IMR-90 (cell line): ENCODE measurements at places on chromosomes 16 and 17. TPM values are rescaled to one million over a fixed set of nuclear protein-coding genes. Genes with fewer than 3 reads are reported as not detected.

GRCh38 chr17:32516940-32517701, 30.3 kb downstream of the CDK5R1 start:
- DNase-seq: no peak

The P2RX5 gene
- 3.5 and 3.7 TPM in 2 replicates for polyA plus RNA-seq

The CD79B gene
- polyA plus RNA-seq: not detected in 2 replicates

The CES1 gene
- 0.03 and 0.04 TPM in 2 replicates for polyA plus RNA-seq

The PRSS8 gene
- 0.10 TPM in 1 of 2 replicates, not detected in the other for polyA plus RNA-seq

GRCh38 chr16:72317446-72317845, 145.5 kb upstream of the PMFBP1 start:
- DNase-seq: peak; percentile 34

- no peak for DNase-seq
These were observed 478.0 kb downstream of the SLC39A11 start for GRCh38 chr17:72614476-72614870.

DNA sequence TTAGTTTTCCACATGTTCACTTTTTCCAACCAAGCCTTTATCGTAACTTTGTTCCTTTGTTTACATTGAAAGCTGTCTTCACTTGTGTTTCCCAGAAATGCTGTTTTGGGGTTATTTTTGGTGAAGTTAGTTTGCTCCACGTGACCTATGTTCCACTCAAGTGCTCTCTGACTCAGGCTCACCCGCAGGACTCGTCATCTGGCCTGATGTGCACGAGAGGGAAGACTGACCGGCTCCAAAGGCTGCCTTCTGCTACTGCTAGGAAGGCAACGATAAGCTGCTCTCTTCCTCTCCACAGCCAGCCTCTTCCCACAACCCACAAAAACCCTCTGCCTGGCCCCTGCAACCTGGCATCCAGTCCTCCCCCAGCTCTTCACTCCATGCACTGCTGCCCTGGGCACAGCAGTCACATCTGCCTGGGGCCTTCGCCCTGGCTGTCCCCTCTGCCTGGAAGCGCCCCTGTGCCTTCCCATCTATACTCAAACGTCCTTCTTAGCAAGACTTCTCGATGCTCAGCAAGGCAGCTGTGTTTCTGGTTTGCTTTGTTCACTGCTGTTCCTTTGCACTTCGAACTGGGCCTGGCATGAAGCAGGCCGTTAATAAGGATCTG, 28.0 kb downstream of the ZCCHC14 start:
- peak; percentile 96 for DNase-seq

- no peak for DNase-seq
These were observed 139.3 kb downstream of the KCNJ2 start for GRCh38 chr17:70308618-70309017.

The MT3 gene
- 0.62 and 0.70 TPM in 2 replicates for polyA plus RNA-seq

The PRSS53 gene
- polyA plus RNA-seq: 5.4 and 5.9 TPM in 2 replicates

DNA sequence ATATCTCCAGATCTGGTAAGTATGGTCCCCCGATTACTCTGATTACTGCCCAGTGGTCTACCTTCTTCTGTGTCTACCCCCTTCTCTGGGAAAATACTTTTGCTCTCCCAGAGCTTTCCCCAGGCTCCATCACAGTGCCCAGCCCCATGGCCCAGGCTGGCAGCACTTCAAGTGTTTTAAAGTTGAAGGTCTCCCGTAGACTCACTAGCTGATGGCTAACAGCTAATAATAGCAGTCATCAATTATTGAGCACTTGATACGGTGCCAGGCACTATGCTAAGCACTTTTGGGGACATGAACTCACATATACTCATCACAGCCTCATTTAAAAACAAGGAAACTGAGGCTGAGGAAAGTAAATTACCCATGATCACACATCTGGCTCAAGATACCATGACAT, 33.4 kb downstream of the DCUN1D3 start:
- DNase-seq: no peak

DNA sequence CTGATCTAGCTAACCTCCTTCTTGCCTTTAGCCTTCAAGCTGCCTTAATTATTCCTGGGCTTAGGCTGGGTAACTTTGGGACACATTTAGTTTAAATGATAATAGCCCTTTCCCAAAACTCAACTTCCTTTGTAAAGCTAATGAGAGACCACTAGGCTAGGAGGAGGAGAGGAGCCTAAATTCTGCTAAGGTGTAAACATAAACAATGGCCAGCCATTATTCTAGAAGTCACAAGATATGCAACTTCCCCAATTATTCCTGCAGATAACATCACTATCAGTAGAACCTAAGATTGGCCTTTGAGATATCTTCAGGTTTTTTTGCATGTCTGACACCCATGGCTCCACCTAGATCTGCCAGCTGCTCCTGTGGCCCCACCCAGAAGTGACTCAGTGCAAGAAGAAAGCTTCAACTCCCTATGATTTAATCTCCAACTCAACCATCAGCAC, 131.2 kb upstream of the FAM20A start:
- DNase-seq: no peak

DNA sequence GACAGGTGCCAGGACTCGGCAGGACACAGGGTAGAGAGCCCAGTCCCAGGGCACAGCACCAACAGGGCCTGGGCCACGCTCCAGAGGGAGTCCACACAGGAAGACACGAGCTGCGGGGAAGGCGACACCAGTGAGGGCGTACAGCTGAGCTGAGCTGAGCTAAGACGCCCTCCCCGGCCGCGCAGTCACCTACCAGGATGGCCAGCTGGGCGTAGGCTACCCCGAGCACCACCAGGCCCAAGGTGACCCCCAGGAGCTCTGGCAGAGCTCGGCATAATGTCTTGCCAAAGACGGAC, 42.6 kb downstream of the TSC2 start:
- no peak for DNase-seq

The FOXO3B gene
- 5.4 and 6.3 TPM in 2 replicates for polyA plus RNA-seq

The SYCE1L gene
- polyA plus RNA-seq: 0.10 TPM in 1 of 2 replicates, not detected in the other

DNA sequence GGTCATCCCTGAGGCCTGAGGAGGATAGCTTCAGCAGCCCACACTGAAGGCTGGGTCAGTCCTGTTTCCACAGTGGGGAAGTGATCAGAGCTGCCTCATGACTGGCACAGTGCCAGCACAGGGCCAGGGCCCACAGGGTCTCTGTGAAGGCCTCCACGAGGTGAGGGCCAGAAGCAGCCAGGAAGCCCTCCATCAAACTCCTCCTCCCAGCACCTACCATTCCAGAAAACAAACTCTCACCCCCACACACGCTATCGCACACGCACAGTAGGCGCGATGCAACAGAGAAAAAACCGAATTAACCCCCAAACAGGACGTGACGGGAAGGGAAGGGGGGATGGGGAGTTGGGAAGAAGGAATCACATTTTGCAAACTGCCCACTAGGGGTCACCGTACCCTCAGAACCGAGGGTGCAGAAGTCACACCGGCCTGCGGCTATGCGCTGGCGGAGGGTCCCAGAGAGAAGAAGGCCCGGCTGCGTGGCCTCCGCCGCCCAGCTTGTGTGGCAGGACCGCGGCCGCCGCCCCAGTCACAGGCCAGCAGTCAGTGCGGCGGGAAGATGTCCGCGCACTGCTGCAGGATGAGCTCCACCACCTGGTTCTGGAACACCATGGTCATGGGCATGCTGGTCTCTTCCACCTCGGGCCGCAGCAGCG, 37.6 kb downstream of the ARHGAP27 start:
- peak; percentile 90 for DNase-seq

DNA sequence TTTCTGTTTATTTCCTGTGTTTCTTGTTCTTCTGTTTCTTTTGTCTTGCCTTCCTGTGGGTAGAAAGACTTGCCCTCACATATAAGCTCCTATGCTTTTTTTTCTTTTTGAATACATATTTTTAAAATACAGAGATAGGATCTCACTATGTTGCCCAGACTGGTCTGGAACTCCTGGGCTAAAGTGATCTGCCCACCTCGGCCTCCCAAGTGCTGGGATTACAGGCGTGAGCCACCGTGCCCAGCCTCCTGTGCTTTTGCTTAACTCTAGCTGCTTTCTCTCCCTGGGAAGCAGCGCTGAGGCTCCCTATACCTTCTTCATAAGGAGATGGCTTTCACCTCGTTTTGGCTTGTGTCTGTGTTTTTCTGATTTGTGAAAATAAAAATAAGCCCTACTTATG, 93.4 kb upstream of the FA2H start:
- DNase-seq: no peak

GRCh38 chr16:80323187-80323807, 217.5 kb upstream of the DYNLRB2 start:
- DNase-seq: no peak

GRCh38 chr16:57807968-57808528, 5.8 kb upstream of the KIFC3 start:
- peak; percentile 91 for DNase-seq

GRCh38 chr17:606508-607250, 108.0 kb downstream of the VPS53 start:
- peak; percentile 46 for DNase-seq

The NOS2 gene
- polyA plus RNA-seq: 0.03 TPM in 1 of 2 replicates, not detected in the other

The ZG16 gene
- not detected in 2 replicates for polyA plus RNA-seq

DNA sequence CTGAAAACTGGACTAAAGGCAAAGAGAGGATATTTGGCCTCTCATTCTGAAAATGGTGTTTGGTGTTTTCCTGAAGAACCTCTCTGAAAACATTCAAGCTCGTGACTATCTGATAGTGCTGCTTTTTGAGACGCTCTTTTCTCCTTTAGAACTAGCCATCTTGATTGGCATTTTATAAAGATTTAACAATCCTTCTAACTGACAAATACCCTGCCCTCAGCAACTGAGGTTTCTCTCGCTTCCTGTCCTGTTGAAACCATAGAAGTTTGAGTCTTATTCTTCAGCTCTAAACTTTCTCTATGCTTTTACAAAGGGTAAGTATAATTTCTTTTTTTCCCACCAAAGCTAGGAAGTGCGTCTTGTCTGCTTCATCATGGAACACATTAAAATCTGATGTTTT, 13.3 kb downstream of the CNEP1R1 start:
- DNase-seq: no peak

GRCh38 chr17:66783656-66784381, 51.1 kb upstream of the CACNG5 start:
- DNase-seq: no peak

The FBXW10 gene
- polyA plus RNA-seq: not detected in 2 replicates

DNA sequence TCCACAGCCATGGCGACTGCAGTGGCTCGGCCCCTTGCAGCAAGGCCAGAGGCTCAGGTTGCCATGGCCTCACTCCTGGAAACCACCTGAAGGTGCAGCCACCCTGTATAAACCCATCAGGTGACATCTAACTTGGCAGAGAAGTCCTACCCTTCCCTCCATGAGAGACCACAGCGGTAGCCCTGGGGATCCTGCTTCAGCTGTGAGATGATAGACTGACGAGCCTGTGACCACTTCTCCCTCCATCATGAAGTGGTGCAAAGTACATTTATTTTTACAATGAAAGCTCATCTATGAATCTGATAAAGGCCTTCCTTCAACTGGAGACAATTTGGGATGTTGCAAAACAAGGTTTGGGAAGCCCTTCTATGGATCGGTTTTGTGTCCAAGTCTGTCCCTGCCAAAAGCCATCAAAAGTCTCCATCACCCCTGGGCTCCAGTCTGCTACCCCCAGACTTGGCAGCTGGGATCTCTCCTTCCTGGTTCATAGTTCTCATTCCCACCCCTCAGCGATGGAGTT, 1.8 kb downstream of the ZACN start:
- no peak for DNase-seq

The OR1F1 gene
- polyA plus RNA-seq: 0.12 and 0.27 TPM in 2 replicates

DNA sequence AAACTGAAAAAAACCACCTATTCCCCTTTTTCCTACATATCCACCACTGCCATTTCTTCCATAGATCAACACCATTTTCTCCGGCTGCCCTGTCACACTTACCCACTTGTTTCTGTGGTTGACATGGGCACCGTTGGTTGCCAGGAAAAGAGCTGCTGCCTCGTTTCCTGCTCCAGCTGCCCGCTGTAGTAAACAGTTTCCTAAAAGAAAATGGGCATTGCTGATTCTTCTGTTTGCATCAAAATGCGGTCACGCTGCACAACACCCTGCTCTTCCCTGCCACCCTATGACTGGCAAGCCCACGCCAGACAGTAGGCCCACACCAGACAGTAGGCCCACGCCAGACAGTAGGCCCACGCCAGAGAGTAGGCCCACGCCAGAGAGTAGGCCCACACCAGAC, 46.3 kb downstream of the CYB5D2 start:
- no peak for DNase-seq

The GP2 gene
- polyA plus RNA-seq: not detected in 2 replicates

GRCh38 chr17:28096756-28097155, 54.3 kb downstream of the NLK start:
- DNase-seq: no peak

DNA sequence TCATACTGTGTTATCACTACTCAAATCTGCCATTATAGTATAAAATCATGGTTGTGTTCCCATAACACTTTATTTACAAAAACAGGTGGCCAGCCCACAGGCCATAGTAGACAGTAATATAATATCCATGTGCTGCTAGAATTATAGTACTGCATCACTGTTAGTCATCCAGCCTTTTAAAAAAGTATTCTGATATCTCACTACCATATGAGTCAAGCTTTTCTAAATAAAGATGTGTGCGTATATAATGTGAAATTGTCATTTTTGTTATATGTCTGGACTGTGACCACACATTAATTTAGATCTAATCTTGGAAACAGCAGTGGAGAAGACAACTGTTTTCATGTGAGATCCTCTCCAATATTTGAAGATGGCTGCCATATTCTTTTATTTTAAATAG, 1049.1 kb upstream of the GOT2 start:
- peak; percentile 7 for DNase-seq

GRCh38 chr16:66810391-66810790, 9.0 kb upstream of the TERB1 start:
- no peak for DNase-seq

DNA sequence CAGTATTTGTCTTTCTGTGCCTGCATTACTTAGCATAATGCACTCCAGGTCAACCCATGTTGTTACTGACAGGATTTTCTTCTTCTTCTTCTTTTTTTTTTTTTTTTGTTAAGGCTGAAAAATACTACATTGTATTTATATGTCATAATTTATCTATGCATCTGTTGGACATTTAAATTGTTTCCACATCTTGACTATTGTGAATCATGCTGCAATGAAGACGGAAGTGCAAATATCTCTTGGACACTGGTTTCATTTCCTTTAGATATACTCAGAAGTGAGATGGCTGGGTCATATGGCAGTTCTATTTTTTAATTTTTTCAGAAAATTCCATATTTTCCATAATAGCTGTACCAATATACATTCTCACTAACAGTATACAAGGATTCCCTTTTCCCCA, 272.7 kb upstream of the PMFBP1 start:
- no peak for DNase-seq

DNA sequence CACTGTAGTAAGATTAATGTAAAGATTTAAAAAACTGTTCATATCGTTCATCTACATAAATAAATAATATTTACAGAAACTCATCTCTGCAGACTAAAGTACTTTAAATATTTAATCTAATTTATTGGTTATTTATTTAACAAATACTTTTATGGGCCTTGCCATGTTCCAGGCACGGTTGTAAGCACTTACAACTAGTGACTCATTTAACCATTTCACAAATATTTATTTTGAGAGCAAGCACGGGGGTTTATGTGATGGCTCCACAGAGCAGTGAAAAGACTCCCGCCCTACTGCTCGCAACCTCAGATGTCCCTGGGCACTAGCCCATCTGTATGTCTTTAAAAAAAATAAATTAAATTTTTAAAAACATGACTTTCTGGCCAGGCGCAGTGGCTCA, 575.9 kb downstream of the WWOX start:
- DNase-seq: peak; percentile 7

- no peak for DNase-seq
These were observed 258.5 kb downstream of the ZFHX3 start for GRCh38 chr16:72789465-72789864.
